ENCODE measurements at places on chromosomes 1 and 21.

DNA sequence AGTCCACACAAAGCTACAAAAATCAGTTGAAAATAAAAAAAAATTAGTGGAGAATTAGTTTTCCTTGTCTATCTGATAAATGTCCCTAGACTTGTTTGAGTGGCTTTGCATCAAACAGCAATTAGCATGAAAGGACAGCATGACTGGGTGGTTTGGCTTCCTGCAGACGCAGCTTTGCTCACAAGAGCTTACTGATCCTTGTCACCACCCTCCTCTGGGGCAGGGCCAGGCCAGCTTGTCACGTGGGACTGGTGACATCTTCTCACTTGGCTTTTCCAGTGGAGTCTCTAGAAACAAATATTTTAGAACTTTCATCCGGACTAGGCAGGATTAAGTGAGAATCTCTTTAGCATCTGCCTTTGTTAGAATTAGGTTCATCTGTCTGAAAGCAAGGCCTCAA is 76.0 kb upstream of the OLIG2 start:
- DNase-seq: no peak

DNA sequence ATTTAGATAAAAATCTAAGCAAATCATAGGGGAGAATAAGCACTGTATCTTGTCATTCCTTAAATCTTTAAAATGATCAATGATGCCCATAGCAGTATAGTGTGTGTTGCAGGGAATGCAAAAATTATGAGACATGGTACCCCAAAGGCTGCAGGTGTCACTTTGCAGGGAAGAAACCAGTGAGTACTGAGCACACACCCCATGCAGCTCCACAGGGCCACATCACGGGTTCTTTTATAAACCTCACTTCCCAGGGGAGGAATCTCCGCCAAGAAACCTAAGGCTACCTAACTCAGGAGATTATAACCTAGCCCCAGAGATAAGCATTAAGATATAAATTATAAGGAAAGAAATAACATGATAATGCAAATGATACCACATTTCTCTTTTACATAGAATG is 115.6 kb downstream of the APP start:
- no peak for DNase-seq

DNA sequence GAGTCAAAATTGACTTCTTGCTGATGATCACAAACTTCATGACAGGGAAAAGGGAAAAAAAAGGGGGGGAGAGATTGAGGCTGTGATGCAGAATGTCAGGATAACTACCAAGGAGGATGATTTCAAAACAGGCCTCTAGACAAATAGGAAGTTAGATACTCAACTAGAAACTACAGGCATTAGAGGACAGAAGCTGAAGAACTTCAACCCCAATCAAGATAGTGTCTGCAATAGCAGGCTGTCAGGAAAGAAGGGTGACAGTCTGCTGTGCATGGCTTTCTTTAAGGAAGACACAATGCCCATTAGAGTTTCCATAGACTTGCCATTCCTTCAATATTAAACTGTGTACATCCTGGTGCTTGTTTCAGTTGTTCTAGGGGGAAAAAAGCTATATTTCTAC is 257.2 kb downstream of the TTLL7 start:
- DNase-seq: no peak

- no peak for DNase-seq
Observed at GRCh38 chr1:9755441-9755995, 68.2 kb downstream of the CLSTN1 start.

- no peak for DNase-seq
Observed at GRCh38 chr1:28190337-28190979, 14.0 kb upstream of the PTAFR start.

- DNase-seq: no peak
Observed at GRCh38 chr1:240338837-240339236, 247.2 kb downstream of the FMN2 start.

GRCh38 chr1:25878690-25879089 is 3.2 kb upstream of the PAQR7 start:
- DNase-seq: no peak

- DNase-seq: no peak
Observed at GRCh38 chr1:34794001-34794789, 1.4 kb downstream of the GJA4 start.

DNA sequence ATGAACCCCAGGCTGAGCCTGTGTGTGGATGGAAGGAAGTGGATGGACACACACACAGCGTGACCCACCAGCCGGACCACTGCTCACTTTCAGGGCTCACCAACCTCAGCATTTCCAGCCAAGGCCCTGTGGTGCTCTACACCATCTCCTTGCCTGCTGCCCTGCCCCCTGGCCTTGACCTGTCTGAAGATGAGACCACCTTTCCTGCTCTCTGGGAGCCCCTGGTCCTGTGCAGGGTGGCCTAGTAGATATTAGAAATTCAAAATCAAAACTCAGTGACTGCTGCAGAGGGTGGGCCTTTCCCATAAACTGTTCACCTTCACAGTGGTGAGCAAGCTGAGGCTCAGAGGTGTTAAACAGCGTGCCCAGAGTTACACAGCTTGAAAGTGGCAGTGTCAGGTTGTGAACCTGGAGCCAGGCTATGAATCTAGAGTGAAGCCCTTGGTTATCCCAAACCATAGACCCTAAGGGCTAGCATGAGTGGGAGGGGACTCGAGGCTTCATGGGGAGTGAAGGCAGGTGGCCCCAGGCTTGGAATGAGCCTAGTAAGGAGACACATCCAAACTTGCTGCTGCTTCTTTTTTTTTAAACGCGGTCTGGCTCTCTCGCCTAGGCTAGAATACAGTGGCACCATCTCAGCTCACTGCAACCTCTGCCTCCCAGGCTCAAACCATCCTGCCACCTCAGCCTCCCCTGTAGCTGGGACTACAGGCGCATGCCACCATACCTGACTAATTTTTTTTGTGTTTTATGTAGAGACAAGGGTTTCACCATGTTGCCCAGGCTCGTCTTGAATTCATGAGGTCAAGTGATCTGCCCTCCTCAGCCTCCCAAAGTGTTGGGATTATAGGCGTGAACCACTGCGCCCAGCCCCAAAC is 41.5 kb downstream of the MAN1C1 start:
- DNase-seq: no peak

DNA sequence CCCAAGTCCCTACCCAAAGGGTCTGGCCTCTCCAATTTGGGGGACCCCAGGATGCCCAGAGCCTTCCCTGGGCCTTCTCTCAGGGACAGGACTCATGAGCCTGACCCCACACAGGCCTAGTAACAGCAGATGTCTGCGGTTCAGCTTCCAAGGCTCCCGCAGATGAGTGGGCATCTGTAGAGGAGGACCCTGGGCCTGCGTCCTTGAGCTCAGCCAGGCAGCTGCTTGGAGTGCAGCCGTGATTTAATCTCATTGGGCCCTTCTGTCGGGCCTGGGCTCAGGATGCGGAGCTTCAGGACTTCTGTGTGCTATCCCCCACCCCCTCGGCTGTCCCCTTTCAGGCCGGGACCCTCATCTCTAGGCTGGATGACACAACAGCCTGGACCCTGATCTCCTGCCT is 35.4 kb downstream of the IGSF21 start:
- no peak for DNase-seq

DNA sequence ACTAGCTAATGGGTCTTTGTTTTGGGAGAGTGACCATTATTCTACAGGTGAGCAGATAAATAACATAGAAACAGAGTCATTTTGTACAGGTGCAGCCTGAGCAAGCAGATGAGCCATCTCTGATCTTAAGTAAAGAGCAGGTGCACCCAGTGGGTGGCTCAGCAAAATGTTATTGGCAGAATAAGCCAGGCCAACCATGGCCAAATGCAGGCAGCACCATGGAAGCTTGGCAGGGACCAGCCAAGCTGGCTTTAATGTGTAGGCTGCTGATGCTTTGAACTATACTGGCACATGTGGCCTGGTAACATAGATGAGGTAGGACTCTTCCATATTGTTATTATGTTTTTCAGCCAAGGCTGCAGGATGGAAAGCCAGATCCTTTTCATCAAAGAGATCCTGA is 553.3 kb upstream of the ZRANB2 start:
- no peak for DNase-seq

GRCh38 chr1:154960446-154961136 is 991 bp downstream of the PYGO2 start:
- no peak for DNase-seq

- DNase-seq: no peak
Observed at GRCh38 chr1:160949881-160950280, 4.7 kb downstream of the ITLN2 start.

DNA sequence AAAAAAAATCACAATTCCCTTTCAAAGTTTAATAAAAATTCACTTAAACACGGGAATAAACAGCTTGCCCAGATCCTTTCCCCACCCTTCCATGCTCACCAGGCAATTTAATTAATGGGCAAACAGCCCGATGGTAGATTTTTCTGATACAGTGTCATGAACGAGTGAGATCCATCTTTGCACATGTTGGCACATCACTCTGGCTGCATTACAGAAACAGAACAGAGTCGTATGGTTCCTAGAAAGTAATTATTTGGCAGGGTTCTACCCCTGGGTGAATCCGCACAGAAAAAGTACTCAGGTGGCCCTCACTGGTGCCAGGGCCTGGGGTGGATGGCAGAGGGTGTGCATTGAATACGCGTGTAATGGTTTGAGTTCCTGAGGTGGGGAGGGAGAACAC is 24.6 kb upstream of the OVAAL start:
- DNase-seq: no peak

- no peak for DNase-seq
Observed at GRCh38 chr1:235782601-235783000, 84.1 kb downstream of the LYST start.

DNA sequence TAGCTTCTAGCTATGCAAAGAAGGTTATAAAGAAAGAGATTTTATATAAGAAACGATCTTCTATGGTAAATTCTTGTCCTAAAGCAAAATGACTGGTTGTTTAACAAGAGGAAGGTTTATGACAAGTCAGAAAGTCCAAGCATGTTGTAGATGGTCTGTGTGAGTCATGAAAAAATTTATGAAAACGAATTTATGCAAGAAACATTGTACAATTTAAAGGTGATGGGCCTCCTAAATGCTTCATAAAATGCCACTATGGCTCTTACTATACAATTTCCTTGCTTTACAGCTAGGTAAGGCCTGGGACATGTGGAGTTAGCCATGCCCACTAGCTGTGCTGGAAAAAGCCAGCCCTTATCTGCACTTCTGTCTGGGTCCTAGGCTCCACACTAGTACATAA is 125.4 kb downstream of the PTGER3 start:
- DNase-seq: no peak

DNA sequence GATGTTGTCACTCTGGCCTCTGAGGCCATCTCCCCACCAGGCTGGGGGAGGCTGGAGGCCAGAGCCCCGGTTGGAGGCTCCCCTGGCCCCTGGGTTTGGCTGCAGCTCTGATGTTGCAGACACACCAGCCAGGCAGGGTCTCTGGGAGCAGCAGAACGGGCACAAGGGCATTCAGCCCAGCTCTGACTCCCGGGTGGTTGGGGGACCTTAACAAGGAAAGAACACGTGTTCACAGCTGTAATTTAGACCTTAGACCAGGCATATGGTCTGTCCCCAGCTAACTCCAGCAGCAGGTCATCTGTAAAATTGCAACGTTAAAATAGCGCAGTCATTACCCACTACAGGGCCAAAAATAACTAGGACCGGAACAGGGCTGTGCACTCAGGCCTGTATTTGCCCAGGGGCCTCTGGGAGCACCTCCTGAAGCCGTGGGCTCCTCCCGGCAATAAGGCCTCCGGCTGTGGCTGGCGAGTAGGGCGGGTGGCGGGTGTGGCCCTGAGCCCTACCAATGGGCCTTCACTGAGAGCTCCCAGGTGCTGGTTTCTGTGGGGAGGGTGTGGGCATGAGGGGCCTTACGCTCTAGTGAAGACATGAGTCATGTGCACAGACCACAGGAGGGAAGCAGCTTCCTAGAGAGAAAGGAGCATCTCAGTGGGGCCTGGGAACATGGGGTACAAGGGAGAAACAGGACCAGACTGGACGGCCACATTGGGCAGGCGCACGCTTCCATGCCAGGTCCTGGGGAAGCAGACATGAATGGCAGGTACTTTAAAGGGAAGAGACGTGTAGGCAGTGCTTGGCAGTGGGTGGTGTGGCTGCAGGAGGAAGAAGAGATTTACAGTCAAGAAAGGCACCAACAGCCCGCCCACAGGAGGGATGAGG is 6.1 kb downstream of the LDLRAP1 start:
- DNase-seq: peak; percentile 34

DNA sequence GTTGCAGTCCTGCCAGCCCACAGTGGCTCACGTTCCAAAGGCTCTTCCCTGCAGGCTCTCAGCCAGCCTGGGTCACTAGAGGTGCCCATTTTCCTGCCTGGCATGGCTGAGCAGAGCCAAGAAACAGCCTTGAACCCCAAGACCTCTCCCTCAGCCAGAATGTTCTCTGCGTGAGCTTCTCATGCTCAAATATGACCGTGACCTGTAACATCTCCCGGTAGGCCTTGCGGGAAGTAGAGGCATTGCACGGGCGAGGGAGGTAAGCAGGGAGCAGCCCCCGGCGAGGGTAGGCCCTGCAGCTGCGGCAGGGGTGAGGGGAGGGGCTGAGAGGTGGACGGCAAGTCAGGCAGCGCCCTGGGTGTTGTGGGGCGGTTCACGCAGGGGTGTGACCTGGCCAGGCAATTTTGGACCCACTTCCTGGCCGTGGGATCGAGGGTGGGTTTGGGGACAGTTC is 20.0 kb downstream of the RRP1 start:
- no peak for DNase-seq

- no peak for DNase-seq
Observed at GRCh38 chr1:167790117-167790516, 68.3 kb downstream of the MPZL1 start.

GRCh38 chr1:169491845-169492281 is 6.1 kb upstream of the SLC19A2 start:
- peak; percentile 12 for DNase-seq

DNA sequence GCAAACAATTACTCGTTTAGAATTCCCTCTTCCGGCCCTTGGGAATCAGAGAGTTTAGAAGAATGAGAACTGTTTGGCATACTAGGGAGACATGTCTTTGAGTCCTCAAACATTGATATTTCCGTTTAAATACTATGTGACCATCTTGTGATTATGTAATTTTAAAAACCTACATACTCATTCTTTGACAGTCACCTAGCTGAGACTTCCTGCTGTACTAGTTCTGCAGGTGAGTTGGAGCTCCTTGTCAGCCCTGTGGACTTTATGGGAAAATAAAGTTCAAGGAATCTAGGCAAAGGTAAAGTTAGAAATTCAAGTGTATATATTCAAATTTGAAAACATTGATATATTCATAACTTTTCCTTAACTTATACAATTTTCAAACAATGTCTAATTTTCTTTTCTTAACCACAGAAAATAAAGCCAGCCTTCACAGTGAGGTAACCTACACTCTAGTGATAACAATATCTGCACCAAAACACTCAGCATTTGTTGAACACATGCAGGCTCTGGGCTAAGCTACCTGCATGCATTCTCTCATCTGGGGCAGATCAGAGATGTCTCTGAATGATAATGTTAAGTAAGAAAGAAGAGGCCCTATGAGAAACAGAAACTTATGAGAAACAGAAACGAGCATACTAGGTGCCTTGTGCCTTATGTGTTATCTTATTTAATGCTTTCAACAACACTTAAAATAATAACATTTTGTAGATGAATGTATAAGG is 67.0 kb upstream of the BACE2 start:
- no peak for DNase-seq

DNA sequence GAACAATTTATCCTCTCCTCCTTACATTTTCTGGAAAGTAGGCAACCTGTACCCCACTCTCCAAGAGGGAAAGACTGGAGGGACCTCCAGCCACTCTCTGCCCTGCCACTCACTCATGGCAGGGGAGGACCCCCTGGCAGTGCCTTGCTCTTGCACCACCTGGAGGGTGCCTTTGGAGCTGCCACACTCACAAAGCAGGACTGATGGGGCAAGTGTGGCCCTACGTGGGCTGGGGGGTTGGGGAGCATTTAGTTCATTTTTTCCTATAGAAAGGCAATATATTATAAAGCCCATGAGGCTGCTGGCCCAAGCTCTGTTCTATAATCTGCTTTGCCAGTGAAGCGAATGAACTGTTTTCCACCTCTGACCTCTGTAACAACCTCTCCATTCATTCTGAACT is 50.3 kb downstream of the GPR161 start:
- no peak for DNase-seq

All from stimulated activated CD4-positive, alpha-beta T cell treated with anti-CD3 and anti-CD28 coated beads, Interleukin-1b, Interleukin-23, amount 100 ng/mL, for 24 hours (primary cell).